Stimulated activated CD4-positive, alpha-beta T cell treated with anti-CD3 and anti-CD28 coated beads, Interleukin-1b, Interleukin-23, amount 100 ng/mL, for 1 hour (primary cell): ENCODE measurements at places on chromosomes 3 and 15.

DNA sequence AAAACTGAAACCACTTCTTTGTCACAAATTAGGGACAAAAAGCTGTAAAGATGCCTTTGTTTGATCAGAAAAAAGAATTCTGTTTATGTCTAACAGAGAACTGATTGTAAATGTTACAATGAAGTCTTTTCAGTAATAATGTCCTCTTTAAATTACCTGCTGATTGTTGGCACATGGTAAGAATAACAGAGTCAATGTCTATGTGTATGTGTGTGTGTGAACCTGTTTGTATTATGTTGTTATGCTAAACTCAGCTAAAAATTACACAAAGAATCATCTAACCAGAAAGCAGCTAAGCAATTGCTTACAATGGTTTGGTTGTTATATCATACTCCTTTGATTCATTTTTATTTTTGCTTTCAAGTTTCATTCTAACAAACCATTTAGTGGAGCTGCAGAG, 159.1 kb upstream of the PDZRN3 start:
- DNase-seq, result no peak

- no peak for DNase-seq
Observed at GRCh38 chr3:130084436-130084980, 2.9 kb downstream of the ALG1L2 start.

GRCh38 chr15:33623010-33623409, 312.2 kb downstream of the RYR3 start:
- DNase-seq, result no peak

- DNase-seq, result no peak
Observed at GRCh38 chr3:22371036-22371435, 620.0 kb upstream of the ZNF385D start.

GRCh38 chr15:58163985-58164384, 25.8 kb downstream of the AQP9 start:
- no peak for DNase-seq

DNA sequence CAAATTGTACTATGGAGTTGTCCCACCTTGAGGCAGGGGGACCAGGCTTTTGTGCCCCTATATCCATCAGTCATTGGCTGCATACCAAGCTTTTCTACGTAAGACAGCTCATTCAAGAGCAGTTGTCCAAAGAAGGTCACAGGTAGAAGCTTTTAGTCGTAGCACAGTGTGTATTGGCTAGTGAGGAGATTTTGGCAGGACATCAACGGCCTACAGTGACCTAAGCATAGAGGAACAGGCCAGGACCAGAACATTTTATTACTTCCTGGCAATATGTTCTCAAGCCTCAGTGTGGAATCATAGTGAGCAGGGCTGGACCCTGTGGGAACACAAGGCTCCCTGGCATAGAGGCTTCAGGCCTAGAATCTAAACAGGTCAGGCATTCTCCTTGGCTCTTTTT, 105.4 kb upstream of the ANKRD28 start:
- DNase-seq, result no peak

- DNase-seq, result no peak
Observed at GRCh38 chr3:183563536-183563874, 8.0 kb upstream of the KLHL6 start.

GRCh38 chr3:44434834-44435510, 42.5 kb downstream of the ZNF445 start:
- no peak for DNase-seq

- DNase-seq, result no peak
Observed at GRCh38 chr15:40467261-40467615, 3.5 kb upstream of the CHST14 start.

DNA sequence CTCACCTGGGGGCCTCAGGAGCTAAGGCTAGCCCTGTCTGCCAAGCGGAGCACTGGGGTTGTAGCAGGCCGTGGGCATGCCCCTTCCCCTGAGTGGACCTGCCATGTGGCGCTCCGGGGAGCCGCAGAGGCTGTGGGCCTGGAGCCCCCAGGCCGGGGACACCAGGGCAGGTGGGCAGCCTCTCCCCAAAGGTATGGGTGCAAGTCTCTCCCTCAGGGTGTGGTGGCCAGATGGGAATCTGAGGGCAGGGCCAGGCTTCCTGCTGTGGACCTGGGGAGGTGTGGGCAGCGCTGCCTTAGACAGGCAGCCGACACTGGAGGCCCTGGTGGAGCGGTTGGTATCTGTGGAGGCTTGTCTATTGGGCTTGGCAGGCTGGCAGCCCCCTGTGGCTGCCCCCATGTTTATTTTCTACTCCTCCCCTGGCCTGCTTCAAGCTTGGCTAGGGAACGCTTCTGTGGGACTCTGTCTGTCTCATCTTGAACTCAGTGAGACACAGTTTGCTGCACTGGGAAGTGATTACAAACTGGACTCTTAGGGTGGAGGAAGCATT, 5.9 kb downstream of the ACVR2B start:
- DNase-seq, result no peak

- no peak for DNase-seq
Observed at GRCh38 chr15:96849271-96849900, 518.9 kb downstream of the NR2F2 start.

- DNase-seq, result no peak
Observed at GRCh38 chr15:64225804-64226203, 63.0 kb upstream of the PPIB start.

- DNase-seq, result no peak
Observed at GRCh38 chr15:89672221-89673164, 6.7 kb downstream of the PLIN1 start.

GRCh38 chr3:152724270-152724669, 110.7 kb upstream of the P2RY1 start:
- no peak for DNase-seq

GRCh38 chr15:22263738-22264137, 183.4 kb downstream of the OR4M2 start:
- DNase-seq, result no peak

- DNase-seq, result no peak
Observed at GRCh38 chr3:102114264-102114979, 265.1 kb downstream of the NFKBIZ start.

- no peak for DNase-seq
Observed at GRCh38 chr15:49875392-49875791, 243.6 kb downstream of the ATP8B4 start.

DNA sequence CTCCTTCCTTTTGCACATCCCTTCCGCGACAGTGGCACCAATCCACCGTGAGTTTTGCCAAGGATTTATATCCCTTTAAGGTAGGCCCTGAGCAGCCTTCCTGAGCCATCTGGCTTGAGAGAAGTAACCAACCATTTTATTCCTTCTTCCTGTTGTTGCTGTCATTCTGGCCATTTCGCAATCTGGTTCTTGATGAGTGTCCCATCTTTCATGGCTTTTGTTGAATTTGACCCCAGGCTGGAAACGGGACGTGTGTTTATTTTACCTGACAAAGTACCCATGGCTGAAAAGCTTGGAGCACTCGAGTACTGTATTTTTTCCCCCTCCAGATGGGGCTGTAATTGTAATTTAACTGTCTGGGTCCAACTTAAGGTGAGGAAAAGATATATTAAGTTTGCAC, 173.4 kb downstream of the WNT5A start:
- DNase-seq, result no peak

DNA sequence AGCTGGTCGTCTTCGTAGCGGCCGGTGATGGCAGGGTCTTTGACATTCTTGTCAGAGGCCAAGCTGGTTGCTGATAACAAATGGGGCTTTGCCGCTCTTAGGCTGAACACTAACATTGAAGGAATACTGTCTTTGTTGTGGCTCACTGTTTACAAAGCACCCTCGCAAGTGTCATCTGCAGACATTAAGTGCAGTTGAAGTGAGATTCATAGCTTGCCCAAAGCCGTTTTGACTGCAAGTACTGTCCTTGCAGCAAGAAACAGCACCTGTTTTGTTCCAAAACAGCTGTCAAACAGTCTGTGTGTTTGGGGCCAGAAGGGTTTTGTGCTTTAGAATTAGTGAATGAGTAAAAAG, 568 bp downstream of the SENP2 start:
- DNase-seq, result no peak

DNA sequence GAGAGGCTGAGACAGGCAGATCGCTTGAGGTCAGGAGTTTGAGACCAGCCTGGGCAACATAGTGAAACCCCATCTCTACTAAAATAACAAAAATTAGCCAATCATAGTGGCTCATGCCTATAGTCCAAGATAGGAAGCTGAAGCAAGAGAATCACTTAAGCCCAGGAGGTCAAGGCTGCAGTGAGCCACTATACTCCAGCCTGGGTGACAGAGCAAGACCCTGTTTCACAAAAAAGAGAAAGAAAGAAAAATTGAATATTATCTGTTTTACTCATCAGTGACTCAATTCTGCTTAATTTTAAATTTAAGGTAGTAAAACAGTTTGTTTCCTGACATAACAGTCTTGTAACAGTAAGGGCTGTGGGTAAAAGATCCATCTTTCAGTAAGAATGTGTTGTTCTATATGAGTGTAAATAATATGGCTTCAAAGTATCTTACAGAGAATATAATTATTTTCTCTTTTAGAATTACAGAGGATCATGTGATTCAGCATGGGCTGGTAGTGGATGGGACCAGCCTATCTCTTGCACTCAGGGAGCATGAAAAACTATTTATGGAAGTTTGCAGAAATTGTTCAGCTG, 85.8 kb downstream of the ATP11B start:
- no peak for DNase-seq

GRCh38 chr3:104460477-104461406, 906.0 kb upstream of the ALCAM start:
- no peak for DNase-seq

DNA sequence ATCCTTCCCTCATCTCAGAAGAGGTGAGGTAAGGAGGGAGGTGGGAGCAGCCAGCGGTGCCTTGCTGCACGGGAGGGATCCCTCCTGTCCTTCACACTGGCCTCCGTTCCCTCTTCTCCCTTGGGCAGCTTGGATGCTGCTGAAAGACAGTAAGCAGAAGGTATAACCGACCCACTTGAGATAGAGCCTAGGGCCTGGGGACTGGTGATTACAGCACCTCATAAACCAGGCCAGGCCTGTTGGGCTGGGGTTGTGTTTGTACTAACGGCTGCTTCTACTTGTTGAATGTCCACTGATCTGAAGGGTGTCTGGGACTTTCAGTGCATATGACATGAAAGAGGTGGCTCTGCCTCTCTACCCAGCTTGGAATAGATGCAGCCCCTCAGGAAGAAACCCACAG, 25.0 kb downstream of the SEMA6D start:
- DNase-seq, result no peak

- no peak for DNase-seq
Observed at GRCh38 chr3:53545310-53545995, 51.0 kb downstream of the CACNA1D start.

GRCh38 chr3:141632779-141633374, 105.2 kb upstream of the RNF7 start:
- no peak for DNase-seq

- DNase-seq, result no peak
Observed at GRCh38 chr15:99058421-99058870, 46.4 kb upstream of the SYNM start.

DNA sequence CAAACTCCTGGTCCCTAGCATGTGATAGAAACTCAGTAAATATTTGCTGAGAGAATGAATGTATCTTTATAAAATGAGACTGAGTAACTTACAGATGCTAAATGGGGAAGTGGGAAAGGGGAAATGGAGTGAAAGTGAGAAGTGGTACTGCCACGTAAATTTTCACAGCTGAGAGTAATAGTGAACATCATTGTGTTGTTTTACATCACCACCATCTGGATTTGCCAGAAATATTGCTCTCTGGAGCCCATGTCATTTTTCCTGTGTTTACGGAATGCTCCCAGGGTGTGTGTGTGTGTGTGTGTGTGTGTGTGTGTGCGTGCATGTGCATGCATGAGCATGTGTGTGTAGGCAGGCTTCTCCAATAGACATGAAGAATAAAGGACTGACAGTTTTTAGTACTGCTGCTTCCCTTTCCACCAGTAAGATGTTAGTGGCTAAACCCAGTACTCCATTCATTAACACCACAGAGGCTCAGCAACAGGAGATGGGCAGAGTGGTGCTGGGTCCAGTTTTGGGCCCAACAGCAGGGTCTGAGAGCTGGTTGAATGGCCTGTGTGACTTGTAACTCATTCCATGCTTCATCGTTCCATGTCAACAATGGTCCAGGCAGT, 57.3 kb downstream of the DIPK2A start:
- no peak for DNase-seq

DNA sequence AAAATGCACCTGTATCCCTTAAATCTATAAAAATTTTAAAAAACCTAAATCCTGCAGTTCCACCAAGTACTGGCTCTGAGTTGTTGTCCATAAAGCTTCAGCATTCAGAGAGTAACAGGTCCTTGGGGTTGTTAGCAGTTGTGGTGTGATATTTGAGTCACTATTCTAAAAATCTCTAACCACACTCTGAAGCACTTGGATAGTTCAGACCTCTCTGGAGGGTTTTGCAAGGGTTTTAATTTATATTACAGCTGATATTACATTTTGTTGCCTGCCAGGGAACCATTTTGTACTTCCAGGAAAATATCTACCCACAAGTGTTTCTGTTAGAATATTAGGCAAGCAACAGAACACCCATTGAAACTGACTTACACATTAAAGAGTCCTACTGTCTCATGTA, 255.6 kb downstream of the TBL1XR1 start:
- no peak for DNase-seq

DNA sequence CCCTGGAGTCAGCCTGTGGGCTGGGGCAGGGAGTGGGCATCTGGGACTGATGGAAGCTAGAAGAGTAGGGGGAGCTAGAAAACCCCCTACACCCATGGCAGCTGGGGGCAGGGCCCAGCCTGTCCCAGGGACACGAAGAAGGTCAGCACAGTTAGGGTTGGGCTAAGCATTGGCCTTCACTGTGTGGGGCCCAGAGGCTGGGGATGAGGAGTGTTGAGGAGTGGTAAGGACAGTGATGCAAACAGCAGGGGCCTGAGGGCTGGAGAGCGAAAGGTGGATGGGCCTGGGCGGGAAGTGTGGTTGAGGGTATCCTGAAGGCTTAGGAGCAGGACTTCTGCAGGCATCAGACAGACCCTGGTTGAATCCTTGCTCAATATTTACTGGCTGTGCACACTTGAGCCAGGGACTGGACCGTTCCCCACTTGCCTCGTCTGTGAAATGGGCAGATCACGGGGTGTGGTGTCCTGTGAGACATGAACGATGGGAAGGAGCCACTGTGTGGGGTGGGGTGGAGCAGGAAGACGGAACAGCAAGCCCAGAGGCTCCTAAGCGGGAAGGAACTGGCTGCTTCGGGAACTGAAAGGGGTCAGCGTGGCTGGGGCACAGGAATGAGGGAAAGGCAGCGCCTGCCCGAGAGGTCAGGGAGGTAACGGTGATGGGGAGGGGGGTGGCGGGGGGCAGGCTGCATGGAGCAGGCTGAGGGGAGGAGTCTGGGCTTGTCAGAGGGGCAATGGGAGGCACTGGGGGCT, 7.3 kb downstream of the PRKCD start:
- no peak for DNase-seq

DNA sequence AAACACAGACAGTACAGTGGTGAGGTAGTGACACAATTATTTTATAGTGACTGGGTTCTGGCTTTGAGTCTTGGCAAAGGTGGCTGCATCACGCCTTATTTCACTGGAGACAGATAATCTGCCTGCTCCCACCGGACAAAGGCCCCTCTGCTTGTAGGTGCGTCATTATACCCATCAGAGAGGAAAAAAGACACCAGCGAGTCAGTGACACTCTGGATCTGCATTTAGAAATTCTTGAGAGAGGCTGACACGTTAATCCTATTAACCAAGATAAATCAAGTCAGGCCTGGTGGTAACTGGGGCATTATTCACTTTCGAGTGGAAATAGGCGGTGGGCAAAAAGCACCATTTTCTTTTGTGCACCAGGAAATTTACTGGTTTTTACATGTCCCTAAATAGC, 76.2 kb downstream of the NR2F2 start:
- DNase-seq, result no peak
